ENCODE measurements at places on chromosomes 5 and 9.

GRCh38 chr5:111730659-111731382, 26.2 kb downstream of the NREP start:
- no peak for DNase-seq

- no peak for DNase-seq
Measured at GRCh38 chr5:74460694-74461093, 179.8 kb downstream of the ENC1 start.

DNA sequence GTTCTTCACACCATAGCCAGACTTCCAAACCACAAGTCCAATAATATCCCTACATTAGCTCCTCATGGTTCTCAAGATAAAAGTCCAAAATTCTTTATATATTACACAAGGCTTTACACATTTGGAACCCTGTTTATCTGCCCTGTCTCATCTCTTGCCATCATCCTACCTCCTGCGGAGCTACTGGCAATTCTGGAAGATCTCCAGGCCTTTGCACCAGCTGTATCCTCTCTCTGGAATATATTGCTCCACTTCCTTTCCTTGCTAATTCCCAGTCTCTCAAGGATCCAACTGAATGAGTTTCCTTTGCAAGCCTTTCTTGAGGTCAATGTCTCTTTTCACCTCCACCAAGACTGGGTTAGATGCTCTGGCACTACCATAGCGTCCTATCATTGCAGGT, 41.3 kb upstream of the MIER3 start:
- DNase-seq, result no peak

DNA sequence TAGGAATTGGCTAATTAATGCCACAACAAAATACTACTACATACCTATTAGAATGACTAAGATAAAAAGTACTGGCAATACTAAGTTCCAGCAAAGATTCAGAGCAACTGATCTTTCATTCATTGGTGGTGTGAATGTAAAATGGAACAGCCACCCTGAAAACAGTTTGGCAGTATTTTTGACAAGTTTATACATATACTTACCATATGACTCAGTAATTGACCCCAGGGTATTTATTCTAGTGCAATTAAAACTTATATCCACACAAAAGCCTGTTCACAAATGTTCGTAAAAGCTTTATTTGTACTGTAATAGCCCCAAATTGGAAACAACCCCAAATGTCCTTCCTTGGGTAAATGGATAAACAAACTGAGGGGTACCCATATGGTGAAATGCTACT, 270.8 kb upstream of the ACTBL2 start:
- no peak for DNase-seq

All from activated CD8-positive, alpha-beta memory T cell treated with anti-CD3 and anti-CD28 coated beads for 1 hour (primary cell).